Spinal cord (tissue), 10 donors: ENCODE measurements at places on chromosomes 7 and 10.

DNA sequence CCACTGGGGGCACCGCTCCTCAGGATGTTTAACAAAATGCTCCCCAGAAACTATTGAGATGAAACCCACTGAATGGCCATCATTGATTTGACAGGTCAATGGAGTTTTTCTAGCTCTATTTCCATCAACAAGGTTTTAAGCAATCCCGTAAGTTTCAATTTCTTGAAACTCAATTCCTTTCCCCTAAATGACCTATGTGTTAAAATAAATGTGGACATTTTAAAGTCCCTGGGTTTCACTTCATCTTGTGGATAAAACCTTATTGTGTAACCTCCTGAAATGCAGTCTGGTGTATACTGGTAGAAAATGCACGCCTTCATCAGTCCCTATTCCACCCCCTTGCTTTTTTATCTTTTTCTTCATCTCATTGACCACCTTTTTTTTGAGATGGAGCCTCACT is 8.9 kb upstream of the C7orf33 start:
- no peak for DNase-seq

DNA sequence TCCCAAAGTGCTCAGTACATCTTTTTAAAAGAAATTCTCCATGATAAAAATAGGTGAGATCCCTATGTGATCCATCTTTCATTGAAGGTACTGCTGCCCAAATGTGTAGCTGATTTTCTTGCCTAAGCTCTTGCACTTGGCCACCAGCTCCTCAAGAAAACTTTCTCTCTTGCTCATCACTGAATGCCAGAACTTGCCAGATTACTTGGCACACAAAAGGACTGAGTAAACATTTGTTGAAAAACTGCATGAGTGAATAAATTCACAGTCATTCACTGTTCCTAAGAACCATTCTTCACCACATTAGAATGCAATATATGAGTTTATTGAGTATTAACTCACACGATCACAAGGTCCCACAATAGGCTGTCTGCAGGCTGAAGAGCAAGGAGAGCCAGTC is 99.9 kb downstream of the TRIL start:
- no peak for DNase-seq

- no peak for DNase-seq
Measured at GRCh38 chr10:88892222-88892967, 12.3 kb downstream of the STAMBPL1 start.

- DNase-seq = no peak
Measured at GRCh38 chr7:141027043-141027442, 12.3 kb upstream of the MRPS33 start.

DNA sequence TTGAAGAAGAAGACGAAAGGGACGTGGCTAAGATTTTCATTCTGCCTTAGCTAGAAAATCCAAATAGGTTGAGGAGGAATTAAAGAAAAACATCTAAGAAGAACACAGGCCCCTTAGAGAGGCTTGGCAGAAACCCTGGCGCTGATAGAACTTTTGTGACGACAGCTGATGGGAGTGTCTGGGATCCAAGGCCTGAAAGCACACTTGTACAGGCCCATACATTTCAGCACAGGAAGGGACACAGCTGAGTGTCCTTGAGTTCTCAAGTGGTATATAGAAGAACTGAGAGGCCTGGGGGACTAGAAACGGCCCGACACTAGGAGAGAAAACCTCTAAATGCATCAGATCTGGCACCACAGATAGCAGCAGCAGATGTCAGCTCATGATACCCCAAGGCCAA is 39.5 kb downstream of the PRPS1L1 start:
- no peak for DNase-seq

GRCh38 chr10:98483658-98484057 is 36.9 kb upstream of the HPS1 start:
- DNase-seq = no peak

GRCh38 chr7:139047970-139048369 is 12.1 kb upstream of the ZC3HAV1L start:
- DNase-seq = no peak

DNA sequence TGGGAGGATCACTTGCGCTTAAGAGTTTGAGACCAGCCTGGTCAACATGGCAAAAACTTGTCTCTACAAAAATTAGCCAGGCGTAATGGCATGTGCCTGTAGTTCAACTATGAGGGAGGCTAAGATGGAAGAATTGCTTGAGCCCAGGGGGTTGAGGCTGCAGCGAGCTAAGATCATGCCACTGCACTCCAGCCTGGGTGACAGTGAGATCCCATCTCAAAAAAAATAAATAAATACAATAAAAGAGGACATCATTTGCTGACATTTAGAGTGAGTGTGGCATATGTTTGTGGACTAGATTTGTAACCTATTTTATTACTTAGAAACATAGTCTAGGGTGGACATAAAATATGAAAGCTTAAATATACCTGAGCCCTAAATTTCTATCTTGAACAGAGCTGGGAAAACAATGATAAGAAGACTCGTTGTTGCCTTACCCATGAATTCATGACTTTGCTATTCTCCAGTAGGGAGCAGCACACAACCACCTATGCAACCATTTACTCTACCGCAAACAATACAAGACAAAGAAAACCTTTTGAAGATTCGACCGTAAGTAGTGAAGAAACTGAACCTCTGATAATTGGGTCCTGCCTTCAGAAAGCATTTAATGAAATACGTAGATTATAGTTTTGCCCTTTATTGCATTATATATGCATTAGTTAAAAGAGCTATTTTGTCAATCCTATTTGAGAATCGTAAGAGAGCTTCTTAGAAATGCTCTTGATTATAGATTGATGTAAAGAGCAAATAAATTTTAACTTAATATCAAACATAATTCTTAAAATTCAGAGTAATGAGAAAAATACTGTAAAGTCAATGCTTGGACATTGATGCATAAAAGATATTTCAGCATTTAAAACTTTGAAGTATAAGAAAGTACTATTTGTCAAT is 83.5 kb downstream of the GNAT3 start:
- DNase-seq = no peak

GRCh38 chr7:12609561-12609960 is 39.0 kb downstream of the SCIN start:
- no peak for DNase-seq

GRCh38 chr10:100803492-100803891 is 58.1 kb downstream of the PAX2 start:
- no peak for DNase-seq

GRCh38 chr7:51017576-51018535 is 235.2 kb upstream of the GRB10 start:
- no peak for DNase-seq

DNA sequence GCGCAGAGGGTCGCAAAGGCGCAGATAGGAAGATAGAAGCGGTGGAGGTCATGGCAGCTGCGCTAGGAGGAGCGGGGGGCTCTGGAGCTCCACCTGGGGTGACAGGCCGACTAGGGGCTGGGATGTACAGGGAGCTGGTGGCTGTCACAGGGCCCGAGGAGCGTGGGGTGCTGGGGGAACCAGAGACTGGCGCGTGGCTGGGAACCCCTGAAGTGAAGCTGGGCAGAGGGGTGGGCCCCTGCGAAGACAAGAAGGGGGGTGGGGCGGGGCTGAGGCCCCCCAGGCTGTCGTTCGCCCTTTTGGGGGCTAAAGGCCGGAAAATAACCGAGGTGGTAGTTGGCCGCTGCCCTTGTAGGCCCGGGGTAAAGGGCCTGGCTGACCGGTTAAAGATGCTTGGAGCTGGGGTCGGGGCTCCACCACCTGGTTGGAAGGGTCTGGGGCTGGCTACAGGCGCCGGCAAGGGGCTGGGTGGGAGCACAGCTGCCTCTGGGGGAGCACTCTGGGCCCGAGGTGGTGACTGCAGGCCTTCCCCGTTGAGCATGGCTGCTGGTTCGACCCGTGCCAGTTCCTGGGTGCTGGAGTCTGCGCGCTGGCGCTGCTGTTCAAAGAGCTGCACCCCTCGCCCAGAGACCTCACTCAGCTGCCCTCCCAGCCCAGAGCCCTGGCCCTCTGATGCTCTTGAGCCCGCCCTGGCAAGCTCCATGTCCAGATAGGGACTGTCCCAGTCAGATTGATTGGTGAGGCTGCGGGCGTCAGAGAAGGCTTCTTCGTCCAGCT is 6.8 kb upstream of the MYOZ1 start:
- peak; percentile 26 for DNase-seq

GRCh38 chr7:123635551-123636359 is 19.9 kb upstream of the LMOD2 start:
- DNase-seq = peak; percentile 25

DNA sequence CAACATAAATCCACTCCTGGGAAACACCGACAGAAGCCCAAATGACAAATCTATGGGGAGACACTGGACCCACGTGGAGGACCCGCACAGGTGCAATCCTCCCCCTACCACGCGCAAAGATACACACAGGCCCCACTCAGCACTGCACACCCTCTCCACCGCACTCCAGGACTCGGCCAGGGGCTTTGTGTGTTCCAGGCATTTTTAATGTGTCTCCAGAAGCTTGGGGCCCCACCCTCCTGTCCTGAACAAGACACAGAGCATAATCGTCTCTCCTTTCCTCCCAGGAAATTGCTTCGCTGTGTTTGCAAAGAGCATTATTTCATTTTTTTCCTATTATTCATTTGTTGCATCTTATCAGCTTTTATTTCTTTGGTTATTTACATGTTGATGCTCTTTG is 82.8 kb downstream of the GLI3 start:
- peak; percentile 43 for DNase-seq

- peak; percentile 67 for DNase-seq
Measured at GRCh38 chr7:23226844-23227450, 19.6 kb upstream of the GPNMB start.

DNA sequence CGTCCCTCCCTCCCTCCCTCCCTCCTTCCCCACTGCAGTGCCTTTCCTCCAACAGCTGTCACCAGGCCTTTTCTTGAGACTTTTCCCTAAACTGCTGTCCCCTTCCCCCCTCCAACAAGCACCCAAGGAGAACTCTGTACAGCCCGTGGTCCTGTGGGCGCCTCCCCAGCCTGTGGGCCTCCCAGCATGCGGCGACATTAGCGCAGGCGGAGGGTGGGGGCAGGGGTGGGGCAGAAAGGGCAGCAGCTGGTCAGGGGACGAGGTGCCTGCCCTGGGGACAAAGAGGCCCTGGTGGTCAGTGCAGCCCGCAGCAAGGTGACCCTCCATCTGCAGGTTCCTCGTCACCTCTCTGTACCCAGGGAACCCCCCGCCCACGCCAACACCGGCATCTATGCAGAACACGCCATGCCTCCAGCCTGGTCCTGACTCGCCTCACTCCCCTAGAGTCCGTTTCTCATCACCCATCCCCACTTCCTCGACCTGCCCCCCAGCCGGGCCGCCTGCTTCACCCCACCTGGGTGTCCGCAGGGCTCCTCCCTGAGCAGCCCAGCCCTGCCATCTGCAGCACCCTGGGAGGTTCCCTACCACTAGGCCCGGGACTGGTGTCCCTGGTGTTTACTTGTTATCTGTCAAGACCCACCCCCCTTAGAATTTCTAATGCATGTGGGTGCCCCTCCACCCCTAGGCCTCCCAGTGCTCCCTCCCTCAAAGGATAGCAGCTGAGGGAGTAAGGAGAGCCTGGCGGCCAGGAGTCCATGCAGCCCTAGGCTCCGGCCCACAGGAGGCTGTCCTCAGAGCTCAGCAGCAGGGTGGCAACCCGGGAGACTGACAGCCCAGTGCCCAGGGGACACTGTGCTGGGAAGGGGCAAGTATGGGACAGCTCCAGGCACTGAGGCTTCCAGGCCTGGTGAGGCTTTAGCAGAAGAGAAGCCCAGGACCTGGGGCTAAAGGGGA is 147.8 kb downstream of the ARHGAP22 start:
- no peak for DNase-seq

GRCh38 chr7:33872870-33873269 is 32.5 kb upstream of the BMPER start:
- no peak for DNase-seq

- no peak for DNase-seq
Measured at GRCh38 chr7:29289156-29290021, 94.8 kb downstream of the CHN2 start.
